Activated CD8-positive, alpha-beta memory T cell treated with anti-CD3 and anti-CD28 coated beads, Interleukin-2, amount 50 U/mL, for 4 hours (primary cell): ENCODE measurements at places on chromosomes 12 and 14.

GRCh38 chr12:20142956-20143355 lies 225.4 kb upstream of the PDE3A start:
- DNase-seq: no peak

- DNase-seq: no peak
Measured at GRCh38 chr14:60790850-60791249, 56.3 kb downstream of the MNAT1 start.

- DNase-seq: no peak
Measured at GRCh38 chr14:57652769-57653168, 159.1 kb upstream of the CCDC198 start.

GRCh38 chr12:97142737-97143410 lies 235.8 kb downstream of the NEDD1 start:
- DNase-seq: no peak

- DNase-seq: no peak
Measured at GRCh38 chr14:51592836-51593235, 58.9 kb upstream of the FRMD6 start.

GRCh38 chr14:66709291-66709690 lies 201.3 kb downstream of the GPHN start:
- DNase-seq: no peak

DNA sequence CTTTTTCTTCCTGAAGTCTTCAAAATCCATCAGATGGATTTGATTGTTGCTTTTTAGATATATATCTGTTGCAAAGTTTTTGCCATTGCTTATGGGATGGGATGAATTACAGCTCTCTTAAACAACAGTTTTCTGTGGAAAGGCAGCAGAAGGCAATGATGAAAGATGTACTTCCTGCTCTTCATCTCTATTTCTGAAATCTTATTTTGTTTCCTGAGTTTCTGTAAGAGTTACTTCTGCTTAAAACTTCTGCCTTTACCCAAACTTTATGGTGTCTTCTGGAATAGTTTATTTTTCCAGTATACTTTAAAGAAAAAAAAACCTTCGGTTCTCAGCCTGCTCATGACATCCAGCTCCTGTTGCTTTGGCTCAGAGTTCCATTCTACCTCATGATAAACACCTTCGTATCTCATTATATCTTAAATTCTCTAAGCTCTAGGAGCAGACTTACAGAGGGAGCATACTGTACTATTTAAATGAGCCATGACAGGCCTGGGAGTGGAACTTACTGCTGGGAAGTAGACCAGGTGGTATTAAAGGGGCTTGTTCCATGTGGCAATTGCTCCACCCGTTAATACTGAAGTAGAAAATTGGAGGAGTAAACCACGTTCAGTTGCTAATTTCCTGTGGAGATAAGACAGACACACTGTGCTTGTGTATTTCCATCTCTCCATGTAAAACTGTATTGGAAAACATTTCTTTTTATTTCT lies 288.4 kb downstream of the FBXL14 start:
- no peak for DNase-seq

GRCh38 chr12:65355461-65355860 lies 77.0 kb downstream of the MSRB3 start:
- DNase-seq: no peak

GRCh38 chr12:25985316-25986175 lies 27.1 kb downstream of the RASSF8 start:
- no peak for DNase-seq

GRCh38 chr14:104398656-104399055 lies 180.9 kb upstream of the C14orf180 start:
- DNase-seq: no peak

- DNase-seq: no peak
Measured at GRCh38 chr12:38389614-38390013, 73.0 kb downstream of the ALG10B start.

GRCh38 chr14:101889898-101890297 lies 74.5 kb upstream of the DYNC1H1 start:
- no peak for DNase-seq

DNA sequence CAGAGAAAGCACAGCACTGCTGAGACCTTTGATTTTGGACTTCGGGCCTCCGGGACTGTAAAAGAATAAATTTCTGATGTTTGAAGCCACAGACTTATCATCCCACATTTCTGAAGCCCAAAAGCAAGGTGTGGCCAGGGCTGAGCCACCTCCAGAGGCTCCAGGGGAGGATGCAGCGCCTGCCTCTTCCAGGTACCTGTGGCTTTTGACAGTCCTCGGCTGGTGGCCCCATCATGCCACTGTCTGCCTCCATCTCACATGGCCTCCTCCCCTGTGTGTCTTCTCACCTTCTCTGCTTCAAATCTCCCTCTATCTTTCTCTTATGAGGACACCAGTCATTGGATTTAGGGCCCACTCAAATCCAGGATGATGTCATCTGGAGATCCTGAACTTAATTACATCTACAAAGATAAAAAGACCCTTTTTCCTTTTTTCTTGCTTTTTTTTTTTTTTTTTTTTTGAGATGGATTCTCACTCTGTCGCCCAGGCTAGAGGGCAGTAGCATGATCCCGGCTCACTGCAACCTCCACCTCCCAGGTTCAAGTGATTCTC lies 15.4 kb downstream of the GSC start:
- DNase-seq: no peak

DNA sequence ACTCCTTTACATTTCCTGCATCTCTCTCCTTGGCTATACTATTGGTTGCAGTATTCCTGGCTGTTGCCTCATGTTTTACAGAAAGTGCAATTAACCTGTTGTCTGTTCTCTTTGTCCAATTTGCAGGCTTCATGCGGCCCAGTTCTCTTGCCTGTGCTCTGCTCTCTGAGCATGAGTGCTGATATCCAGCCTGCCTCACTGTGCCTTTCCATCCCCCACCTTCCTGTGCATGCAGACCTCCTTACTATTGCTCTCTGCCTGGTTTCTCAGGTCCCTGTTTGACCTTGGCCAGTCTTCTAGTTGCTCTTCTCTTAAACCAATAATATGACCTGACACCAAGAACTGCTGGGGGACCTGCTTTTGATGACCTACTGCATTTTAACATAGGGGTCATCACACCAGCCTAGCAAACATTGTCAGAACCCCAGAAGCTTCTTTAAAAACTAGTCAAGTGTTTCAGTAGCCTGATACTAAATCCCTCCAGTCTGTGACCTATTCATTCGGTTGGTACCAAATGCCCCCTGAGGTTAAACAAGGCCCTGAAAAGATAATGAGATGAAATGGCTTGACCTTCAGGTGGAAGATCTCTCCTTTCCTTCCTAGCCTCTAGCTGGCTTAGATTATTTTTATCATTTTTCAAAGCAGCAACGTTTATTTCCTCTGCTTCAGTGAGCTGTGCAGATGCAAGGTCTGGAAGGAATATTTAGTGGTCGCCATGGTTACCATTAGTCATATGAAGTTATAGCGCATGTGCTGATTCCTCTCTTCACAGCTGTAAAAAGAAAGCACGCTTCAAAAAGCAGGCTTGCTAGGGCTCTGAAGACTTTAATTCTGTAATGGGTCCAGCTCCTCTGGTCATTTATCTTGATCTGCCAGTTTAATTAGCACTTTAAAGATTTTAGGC lies 216.5 kb downstream of the PHLDA1 start:
- no peak for DNase-seq

- no peak for DNase-seq
Measured at GRCh38 chr14:59251811-59252771, 63.6 kb downstream of the DAAM1 start.

GRCh38 chr14:94770815-94771157 lies 873 bp upstream of the GSC start:
- DNase-seq: no peak

DNA sequence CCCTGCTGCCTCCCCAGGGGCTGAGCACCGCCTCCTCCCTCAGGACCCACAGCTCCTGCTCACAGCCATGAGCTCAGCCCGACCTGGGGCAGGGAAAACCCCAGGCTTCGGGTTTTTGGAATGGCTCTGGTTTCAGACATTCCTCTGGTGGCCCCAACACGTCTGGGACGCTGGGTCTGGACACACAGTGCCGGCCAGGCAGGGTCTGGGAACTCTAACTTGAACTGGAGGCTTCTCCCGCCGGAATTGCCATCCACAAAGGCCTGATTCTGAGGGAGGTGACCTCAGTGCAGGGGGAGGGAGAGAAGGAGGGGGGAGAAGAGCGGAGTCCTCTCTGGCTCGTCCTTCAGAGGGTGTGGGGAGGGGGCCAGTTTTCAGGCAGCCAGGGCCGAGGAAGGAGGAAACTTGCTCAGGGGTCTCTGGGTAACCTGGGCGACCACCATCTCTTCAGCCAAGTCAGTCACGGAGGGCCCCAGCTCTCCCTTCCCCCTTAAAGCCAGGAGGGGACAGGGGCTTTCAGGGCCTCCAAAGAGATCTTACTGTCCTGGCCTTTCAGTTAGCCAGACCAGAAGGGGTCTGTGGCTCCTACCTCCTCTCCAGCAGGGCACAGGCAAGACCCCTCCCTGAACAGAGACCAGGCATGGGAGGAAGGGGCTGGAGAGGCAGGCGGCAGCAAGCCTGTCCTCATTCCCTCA lies 19.4 kb downstream of the NCKAP5L start:
- DNase-seq: no peak

DNA sequence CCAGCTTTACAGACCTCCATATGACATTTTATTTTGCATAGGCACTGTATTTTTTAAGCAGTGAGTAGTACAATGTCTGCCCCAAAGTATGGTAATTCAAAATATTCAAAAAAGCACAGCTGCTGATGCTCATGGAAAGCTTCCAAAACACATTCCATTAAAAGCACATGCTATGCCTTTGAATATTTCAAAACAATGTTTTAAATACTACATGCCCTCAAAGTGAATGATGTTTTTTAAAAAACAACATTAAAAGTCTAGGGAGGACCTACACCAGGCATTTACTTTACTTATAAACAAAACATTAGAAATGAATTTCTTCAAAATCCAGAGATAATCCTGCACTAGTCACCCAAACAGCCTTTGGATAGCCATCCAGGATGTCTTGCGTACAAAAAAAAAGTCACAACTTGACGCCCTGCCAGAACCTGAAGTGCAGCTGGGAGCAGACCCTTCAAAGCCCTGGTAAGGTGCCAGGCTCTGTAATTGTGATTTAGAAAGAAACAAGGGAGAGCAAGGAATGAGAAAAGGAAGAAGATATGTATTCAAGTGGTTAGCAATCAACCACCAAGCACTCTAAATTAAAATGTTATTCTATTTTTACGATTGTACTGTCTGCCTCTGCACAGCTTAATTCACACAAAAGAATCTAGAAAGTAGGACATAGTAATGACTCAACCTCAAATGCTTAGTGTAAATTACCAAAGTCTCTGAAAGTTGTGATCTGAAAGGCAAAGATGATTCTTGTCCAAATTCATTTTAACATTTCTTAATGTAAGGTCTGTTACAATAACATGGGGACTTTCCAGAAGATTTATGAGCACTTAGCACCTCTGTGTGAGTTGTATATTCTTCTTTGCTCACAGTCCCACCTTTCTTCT lies 31.9 kb downstream of the CEP83 start:
- DNase-seq: no peak

- DNase-seq: no peak
Measured at GRCh38 chr14:77022236-77022852, 6.2 kb downstream of the IRF2BPL start.

DNA sequence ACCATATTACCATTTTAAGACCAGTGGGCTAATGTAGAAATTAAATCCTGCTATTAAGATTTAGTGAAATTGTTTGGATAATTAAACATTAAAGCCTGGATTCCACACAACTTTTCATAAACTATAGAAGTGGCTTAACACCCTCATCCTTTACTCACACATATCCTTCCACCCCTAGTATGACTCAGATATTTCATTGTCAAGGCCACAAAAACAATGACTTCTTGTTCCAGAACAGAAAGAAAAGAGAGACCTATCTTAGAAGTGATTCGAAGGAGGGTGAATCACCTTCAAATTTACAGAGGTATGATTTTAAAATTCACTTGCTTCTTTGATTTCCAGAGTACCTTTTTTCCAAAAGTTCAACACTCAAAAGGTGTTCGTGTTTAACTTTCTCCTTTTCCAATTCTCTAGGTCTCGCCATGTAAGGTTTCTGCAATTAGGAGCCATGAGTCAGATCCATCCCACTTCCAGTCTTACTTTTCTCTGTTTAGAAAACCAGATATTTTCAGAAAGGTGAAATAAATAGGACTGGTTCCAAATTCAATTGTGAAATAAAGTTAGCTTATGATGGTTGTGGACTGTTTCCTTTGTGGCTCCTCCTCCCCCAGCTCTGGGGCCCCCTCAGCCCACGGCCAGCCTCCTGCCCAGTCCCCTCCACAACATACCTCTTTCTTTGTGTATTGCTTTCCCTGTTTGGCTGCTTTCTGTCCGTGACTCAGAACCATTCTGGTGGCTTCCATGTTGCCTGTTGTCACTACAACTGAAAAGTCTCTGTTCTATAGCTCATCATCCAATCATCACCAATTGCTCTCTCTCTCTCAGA lies 24.6 kb upstream of the MGP start:
- DNase-seq: no peak

- no peak for DNase-seq
Measured at GRCh38 chr12:64656429-64656828, 46.1 kb downstream of the RASSF3 start.

- no peak for DNase-seq
Measured at GRCh38 chr12:69024907-69025306, 91.9 kb upstream of the CPM start.

- DNase-seq: no peak
Measured at GRCh38 chr14:87185961-87186560, 806.9 kb downstream of the GALC start.

DNA sequence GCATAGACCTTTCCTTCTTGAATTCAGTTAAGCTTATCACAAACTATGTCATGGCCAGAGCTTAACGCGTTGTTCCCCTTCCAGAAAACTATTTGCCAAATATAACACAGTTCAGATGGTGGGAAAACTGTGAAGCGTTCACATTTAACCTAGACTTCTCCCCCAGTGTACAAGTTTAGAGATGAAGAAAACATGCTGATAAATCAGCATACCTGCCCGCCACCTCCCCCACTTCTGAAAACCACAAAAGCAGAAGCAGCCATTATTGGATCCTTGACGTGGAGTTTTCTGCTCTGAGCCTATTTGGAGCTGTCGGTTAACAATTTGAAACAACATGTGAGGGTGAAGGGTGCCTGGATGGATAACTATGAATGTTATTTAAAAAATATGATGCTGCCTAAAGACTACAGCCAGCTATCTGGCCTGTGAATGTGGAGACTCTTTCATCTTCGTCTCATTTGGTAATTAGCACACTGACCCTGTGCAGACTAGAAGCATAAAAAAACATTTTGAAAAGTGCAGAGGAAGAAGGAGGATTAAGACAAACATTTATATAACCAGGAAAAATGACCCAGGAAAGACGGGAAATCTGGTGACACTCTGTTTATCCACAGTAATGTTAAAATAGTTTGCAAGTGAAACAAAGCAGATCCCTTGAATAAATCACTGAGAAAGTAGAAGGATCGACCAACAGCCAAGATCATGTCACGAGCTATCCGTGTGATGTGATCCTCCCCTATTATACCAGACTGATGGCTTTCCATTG lies 408.2 kb downstream of the AEBP2 start:
- no peak for DNase-seq

- DNase-seq: no peak
Measured at GRCh38 chr12:130169924-130170323, 7.7 kb downstream of the FZD10 start.

- DNase-seq: no peak
Measured at GRCh38 chr12:12722435-12723148, 5.4 kb downstream of the CDKN1B start.

- no peak for DNase-seq
Measured at GRCh38 chr12:124040291-124040690, 67.3 kb downstream of the ZNF664 start.

GRCh38 chr12:111330800-111331752 lies 37.8 kb downstream of the PHETA1 start:
- no peak for DNase-seq
